ENCODE measurements at places on chromosomes 13 and 19.

- DNase-seq: peak; percentile 53
Measured at GRCh38 chr19:51473009-51473707, 5.2 kb upstream of the CEACAM18 start.

DNA sequence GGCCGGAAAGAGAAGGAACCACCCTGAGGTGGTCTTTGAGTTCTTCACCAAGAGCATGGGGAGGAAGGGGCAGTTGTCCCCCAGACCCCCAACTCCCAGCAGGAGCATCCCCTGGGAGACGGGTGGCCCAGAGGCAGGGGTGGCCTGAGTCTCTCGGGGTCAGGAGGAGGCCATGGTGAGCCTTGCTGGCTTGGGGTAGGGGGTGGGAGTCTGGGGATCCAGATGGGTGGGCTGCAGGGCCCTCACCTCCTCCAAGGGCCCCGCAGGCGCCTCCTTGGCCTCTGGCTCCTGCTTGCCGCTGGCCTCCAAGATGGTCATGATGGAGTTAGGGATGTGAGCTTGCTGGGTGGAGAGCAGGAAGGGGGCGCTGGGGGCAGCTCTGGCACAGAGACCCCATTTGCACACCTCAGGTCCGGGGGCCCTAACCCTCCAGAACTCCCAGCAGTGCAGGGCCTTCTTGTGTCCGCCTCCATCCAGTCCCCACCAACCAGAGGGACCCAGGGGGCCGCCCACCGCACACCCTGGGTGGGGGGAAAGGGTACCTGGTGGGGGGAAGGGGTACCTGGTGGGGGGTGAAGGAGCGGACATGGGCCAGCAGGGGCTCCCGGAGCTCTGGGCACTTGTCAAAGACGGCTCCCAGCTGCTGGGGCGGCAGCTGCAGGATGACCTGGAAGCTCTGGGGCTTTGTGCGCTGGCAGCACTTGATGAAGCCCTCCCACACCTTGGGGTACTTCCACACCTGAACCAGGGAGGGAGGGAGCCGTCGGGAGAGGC lies 1.3 kb upstream of the RSPH6A start:
- DNase-seq: no peak

- no peak for DNase-seq
Measured at GRCh38 chr13:101065329-101065728, 351.0 kb downstream of the NALCN start.

DNA sequence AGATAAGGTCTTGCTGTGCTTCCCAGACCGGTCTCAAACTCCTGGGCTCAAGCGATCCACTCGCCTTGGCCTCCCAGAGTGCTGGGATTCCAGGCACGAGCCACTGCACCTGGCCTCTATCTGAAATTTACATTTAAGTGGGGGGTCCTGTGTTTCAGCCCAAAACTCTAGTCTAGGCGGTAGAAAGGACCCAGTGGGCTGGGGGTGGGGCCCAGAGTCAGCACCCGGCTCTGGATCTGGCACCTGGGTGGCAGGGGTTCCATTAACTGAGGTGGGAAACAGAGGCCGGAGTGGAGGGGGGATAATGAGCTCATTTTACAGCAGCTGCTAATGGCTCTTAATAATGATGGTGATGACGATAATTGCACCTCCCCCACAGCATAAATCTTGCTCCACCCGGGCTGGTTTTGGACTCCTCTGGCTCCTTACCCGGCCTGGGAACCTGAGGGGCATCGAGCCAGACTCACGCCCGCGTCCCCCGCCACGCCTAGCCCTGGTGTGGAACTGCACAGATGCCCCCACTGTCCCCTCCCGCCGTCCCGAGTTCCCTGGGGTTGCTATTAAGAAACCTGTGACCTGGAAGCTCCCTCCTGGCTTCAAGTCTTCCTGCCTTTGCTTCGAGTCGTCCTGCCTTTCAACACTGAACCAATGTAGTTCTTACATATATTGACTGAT lies 17.8 kb upstream of the KLF2 start:
- no peak for DNase-seq

DNA sequence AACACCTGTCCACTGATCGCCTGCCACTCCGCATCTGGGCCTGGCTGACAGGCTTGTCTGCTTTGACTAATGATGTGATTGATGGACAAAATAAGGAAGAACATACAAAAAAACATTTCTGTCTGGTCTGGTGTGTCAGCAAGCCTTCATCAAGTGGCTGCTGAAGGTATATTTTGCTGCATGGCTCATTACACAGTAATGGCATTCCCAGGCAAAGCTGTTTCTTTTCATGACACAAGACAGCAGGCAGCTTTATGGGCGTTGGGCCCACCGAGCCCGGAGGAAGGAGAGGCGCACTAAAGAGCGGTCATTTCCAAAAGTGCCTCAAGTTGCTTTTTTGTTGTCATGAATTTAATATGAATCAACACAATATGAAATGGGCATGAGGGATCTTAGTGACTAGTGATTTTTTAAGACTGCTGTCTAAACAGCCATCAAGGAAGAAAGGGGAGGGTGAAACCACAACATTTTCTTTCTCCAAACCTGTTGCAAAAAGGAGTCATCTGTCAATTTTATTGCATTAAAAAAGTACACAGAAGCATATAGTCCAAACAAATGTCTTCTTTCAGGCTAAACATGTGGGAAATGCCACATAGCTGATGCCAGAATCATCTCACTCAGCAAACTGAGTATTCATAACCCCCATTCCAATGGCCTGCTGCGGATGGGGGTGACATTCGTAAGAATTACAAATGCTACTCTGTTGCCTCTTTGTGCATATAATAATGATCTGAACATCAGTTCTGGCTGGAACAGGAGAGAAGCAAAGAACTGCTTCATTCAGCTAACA lies 476.6 kb downstream of the ZNF536 start:
- no peak for DNase-seq

- peak; percentile 99 for DNase-seq
Measured at GRCh38 chr13:62209529-62209928, 793.9 kb upstream of the PCDH20 start.

GRCh38 chr19:45745606-45746005 lies 12.4 kb downstream of the MEIOSIN start:
- no peak for DNase-seq

- DNase-seq: no peak
Measured at GRCh38 chr13:112908342-112908741, 60.7 kb upstream of the MCF2L start.

GRCh38 chr19:4367781-4368127 lies 24.4 kb downstream of the MPND start:
- DNase-seq: no peak

DNA sequence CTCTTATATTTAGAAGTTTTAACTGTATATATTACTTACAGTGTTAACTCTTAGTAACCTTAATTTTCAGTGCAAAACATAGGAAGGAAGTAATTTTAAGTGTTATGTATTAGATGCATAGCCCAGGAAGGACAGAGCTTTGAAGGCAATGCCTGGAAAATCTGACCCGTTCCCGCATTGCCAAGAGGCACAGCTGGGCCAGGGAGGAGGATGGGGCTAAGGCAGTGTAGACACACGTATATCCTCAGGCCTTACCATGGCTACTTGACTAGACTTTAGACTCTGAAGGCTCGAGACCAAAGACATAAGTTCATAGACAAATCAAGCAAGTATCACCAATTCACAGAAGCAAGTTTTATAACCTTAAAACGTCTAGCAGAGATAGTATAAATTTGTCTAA lies 1944.2 kb downstream of the OLFM4 start:
- DNase-seq: no peak

DNA sequence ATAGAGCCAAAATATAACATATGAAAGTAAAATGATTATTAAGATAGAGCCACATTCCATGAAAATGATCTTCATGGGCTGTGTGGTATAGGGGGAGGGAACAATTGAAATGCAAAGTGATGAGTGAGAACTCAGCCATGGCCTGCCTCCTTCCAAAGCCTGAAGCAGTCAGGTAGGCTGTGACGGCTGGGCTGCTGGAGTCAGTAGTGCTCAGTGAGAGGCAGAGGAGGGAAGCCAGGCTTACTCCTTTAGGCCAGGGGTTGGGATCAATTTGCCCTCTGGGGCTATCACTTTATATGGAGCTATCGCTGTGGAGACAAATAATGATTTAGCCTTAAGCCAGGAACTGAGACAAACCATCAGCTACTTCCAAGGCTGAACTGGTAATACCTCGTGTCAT lies 654.9 kb downstream of the FGF9 start:
- no peak for DNase-seq

DNA sequence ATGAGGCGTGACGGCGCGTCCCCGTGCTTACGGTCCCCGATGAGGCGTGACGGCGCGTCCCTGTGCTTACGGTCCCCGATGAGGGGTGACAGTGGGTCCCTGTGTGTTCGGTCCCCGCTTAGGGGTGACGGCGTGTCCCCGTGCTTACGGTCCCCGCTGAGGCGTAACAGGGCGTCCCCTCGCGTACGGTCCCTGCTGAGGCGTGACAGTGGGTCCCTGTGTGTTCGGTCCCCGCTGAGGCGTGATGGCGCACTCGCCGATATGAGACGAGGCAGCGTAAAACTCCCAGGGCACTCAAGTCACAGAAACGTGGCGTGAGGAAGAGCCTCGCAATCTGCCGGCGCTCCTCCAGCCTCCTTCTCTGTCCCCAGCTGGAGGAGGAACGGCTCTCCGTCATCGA lies 20.9 kb downstream of the CFAP97D2 start:
- DNase-seq: no peak

GRCh38 chr19:18193388-18194180 lies 566 bp downstream of the MPV17L2 start:
- no peak for DNase-seq

DNA sequence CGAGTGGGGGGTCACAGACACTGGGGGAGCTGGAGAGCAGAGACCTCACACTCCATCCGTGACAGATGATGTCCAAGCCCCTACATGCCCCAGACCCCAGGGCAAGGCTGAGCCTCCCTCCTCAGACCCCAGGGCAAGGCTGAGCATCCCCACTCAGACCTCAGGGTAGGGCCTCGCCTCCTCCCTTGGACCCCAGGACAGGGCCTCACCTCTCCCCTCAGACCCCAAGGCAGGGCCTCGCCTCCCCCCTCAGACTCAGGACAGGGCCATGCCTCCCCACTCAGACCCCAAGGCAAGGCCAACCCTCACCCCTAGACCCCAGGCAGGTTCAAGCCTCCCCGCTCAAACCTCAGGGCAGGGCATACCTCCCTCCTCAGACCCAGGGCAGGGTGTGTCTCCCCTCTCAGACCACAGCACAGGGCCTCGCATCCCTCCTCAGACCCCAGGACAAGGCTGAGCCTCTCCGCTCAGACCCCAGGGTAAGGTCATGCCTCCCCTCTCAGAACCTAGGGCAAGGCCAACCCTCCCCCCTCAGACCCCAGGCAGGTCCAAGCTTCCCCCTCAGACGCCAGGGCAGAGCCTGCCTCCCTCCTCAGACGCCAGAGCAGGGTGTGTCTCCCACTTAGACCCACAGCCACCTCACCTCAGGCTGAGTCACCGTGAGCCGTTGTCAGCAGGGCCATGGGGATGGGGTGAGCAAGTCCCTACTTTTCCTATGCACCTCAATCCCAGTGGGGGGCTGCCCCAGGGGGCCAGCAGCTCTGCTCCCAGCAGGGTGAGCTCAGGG lies 1.7 kb upstream of the S1PR4 start:
- DNase-seq: no peak

- DNase-seq: no peak
Measured at GRCh38 chr19:776549-776948, 20.7 kb upstream of the PTBP1 start.

DNA sequence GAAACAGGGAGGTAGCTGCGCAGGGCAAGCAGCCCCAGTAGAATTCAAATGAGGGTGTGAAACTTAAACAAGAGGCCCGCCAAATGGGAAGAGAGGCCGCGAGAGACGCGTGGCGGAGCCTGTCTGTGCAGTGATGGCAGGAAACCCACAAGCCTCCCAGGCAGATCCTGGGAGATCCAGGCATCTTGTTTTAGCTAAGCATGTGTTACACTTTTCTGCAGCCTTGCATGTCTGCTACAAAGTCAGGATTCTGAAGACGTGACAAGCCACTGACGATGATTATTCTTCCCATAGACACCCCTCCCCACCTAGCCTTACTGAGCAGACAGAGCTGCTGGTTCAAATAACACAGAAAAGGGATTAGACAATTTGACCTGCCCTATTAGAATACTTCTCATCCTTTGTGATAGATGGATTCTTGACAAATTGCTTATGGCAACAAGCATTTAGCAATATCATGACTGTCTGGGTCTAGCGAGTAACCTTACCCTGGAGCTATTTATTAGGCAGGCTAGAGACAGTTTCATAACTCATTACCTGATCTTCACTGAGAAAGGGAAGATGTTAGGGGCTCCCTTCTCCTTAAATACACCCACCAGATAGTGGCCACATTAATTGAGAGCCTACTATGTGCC lies 185.2 kb upstream of the IRS2 start:
- no peak for DNase-seq

DNA sequence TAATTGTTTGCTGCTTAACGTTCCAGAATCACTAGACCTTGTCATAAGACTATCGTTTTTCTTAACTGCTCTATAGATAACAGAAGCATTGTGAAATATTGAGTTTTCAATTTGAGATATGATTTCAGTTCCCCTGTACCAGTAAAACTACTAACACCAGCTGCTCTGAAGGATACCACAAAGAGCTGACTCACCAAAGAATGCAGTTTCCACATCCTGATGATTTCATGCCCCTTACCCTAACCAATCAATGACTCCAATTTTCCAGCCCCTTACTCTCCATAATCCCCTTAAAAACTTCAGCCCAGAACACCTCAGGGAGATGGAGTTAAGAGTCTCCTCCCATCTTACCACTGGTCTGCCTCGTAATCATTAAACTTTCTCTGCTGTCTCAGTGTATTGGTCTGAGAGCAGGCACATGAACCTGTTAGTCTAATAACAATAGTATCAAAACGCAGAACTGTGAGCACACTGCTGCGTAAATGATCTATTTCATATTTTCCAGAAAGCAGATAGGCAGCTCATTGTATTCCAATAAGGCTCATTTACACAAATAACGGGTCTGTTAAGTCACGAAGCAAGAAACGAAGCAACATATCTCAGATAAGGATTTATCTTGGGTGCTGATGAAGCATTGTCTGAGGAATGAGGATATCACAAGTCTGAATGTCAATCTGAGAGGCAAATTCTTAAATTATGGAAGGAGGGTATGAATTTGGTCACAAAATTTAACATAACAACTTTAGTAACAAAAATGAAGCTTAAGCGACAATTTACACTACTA lies 14.1 kb upstream of the CCNA1 start:
- DNase-seq: no peak

- no peak for DNase-seq
Measured at GRCh38 chr19:44607049-44607448, 6.3 kb upstream of the IGSF23 start.

GRCh38 chr19:48461982-48462655 lies 6.7 kb downstream of the KCNJ14 start:
- DNase-seq: no peak

DNA sequence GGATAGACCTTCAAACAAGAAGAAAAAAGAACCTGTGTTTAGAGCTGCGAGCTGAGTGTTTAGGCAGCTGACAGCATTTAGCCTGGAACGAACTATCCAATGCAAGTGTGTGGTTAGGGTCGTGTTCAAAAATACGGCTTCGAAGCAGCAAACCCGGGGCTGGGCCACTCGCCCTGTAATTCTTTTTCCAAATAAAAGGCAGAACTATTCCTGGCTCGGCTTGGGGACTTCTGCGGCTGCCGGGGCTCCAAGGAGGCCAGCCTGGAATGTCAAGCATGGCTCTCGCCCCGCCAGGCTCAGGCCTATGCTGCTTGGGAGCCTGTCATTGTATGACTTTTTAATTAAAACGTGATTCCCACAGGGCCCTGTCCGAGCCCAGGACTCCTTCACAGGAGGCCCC lies 51.7 kb upstream of the KLF2 start:
- DNase-seq: no peak

- no peak for DNase-seq
Measured at GRCh38 chr19:44988273-44988672, 13.0 kb upstream of the RELB start.

GRCh38 chr19:33685541-33685940 lies 63.8 kb downstream of the CHST8 start:
- DNase-seq: no peak

GRCh38 chr19:10334588-10335351 lies 1.4 kb upstream of the RAVER1 start:
- DNase-seq: peak; percentile 49
